ENCODE measurements at places on chromosomes 7 and 10.

DNA sequence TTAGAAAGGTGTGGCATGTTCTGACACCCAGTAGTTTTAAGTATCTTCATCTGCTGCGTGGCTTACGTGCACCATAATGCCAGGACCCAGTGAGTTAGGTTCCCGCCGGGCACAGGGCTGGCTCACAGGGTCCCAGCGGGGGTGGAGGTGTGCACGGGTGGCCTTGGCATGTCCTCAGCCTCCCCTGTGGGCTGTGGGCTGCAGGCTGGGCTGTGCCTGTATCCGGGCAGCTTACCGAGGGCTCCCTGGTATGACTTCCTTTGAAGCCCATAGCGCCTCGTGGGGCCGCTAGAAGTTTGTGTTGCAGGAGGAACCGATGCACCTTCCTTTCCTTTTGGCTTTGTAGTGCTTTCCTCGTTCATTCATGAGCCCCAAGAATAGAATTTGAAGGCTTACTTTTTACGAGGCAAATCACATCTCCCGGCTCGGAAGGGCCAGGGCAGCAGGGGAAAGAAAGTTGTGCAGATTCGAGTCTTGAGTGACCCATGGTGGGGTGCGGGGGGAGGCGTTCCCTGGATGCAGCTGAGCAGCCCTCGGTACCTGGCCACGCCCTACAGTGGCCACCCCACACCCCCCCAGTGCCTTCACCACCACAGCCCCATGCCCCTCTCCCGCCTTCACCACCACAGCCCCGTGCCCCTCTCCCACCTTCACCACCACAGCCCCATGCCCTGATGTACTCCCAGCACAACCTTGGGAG lies 113.2 kb downstream of the WDR37 start:
- peak; percentile 15 for DNase-seq

DNA sequence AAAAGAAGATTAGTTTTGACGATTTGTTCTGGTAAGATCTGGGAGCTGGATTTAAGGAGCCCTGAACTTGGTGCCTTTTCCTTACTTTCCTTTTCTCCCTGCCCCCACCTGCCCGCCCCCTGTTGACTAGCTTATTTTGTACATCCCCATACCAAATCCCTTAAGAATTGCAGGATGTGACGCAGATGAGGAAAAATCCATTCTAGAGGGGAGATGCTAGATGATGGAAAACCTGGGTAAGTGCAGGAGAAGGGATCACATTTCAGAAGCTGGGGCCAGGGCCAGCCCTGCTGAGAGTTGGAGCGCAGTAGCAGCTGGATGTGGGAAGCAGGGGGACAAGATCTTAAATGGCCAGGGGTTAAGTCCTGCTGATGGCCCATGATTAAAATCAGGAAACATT lies 93.9 kb downstream of the CCDC3 start:
- DNase-seq = no peak

DNA sequence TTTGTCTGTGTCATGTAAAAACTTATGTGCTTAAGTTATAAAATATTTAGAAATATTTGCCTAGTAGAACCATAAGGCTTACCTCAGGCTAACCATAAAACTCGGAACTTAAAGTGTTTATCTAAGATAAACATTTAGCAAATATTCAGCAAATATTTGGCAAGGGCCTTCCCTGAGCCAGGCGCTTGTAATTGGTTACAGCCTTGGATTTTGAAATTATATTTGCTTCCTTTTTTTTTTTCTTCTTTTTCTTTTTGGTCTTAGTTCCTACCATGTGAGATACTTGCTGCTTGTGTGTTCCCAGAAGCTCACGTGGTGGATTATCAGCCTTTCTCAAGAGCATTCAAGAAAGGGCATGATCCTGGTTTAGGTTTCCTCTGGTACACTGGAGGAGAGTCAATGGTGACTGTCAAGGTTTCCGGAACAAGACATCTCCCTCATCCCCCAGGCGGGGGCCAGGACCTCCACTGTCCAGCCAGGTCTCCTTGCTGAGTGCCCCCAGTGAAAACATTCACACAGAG lies 5.2 kb upstream of the BRI3 start:
- DNase-seq = no peak

GRCh38 chr7:3168869-3169268 lies 125.2 kb upstream of the CARD11 start:
- no peak for DNase-seq

GRCh38 chr7:150675714-150676113 lies 9.8 kb upstream of the GIMAP2 start:
- no peak for DNase-seq

- DNase-seq = no peak
Observed at GRCh38 chr10:89079961-89080360, 89.4 kb downstream of the FAS start.

DNA sequence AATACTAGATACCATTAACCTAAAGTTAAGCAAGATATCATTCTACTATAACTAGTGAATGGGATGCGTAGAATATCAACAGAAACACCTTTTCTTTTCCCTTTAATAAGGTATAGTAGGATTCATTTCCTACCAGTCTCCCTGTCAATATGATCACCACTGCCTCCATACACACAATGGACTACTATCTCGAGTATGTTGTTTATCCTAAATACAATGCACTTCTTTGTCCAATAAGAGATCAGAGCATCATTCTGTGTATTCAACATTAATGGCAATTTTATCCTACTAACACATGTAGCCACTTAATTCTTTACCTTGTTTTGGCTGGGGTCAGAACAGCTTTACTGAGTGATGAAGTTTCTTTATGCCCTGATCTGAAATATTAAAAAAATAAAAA lies 276.3 kb downstream of the TFEC start:
- DNase-seq = no peak

DNA sequence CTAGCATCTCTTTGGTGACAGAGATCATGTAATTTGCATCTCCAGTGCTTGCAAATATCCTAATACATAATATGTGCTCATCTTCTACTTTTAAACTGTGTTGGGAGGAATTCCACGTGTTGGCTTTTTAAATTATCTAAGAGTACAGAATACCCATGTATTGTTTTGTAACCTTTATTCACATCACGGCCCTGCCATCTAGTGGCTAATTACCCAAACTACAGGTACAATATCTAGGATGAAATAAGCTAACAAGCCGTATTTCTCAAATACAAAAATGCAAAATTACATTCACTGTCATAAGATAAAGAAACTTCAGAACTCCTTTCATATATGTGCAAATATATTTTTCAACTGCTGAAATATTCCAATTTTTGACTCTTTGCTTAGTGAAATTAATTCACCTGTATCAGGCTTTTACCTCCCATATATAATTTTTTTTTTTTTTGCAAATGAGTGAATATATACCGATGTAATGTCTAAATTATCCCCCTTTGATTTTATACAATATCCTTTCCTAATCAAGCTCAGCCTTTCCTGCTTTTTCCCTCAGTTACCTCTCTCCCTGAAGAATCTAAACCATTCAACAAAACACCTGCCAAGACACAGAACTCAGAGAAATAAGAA lies 30.3 kb upstream of the LSM8 start:
- DNase-seq = no peak

GRCh38 chr7:29764227-29764626 lies 42.1 kb upstream of the WIPF3 start:
- DNase-seq = no peak

DNA sequence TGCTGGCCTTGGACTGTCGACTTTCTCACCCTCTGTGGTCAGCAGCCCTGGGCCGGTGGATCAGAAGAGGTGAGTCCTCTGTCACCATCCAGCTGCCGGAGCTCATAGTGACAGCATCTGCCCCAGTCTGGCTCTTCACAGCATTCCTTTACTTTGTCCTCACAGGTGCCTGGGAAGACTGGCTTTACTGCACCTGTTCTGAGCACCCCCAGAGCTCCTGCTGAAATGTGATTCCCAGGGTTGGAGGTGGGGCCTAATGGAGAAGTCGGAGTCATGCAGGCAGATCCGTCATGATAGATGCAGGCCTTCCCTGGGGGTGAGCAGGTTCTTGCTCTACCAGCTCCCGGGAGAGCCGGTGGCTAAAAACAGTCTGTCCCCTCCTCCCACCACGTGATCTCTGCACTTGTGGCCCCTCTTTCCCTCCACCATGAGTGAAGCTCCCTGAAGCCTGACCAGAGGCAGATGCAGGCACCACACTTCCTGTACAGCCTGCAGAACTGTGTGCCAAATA lies 171.5 kb downstream of the ZMYND11 start:
- no peak for DNase-seq

- peak; percentile 67 for DNase-seq
Observed at GRCh38 chr10:86520871-86521677, 518 bp downstream of the WAPL start.

GRCh38 chr7:73431041-73431835 lies 2.3 kb upstream of the FZD9 start:
- DNase-seq = no peak

DNA sequence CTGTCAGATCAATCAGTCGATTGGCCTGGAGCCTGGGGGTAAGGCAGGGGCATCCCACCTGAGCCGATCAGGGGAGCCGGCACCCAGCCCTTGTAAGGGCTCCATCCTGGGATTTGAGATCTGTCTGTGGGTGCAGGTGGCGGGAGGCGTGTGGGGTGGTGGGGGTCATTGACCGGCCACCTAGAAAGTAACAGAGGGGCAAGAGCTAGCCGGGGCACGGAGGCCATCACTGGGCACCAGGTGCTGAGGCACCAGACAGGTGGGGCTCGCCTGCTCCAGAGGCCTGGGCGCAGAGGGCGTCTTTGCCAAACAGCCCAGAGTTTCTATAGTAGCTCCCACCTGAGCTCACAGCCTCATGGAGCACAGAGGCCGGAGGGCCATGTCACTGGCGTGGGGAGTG lies 55.5 kb upstream of the ADGRA1 start:
- no peak for DNase-seq

- DNase-seq = no peak
Observed at GRCh38 chr10:7443036-7443435, 32.2 kb upstream of the SFMBT2 start.

GRCh38 chr10:114343623-114344505 lies 60.4 kb downstream of the AFAP1L2 start:
- DNase-seq = no peak

- no peak for DNase-seq
Observed at GRCh38 chr10:78565841-78566240, 502.9 kb upstream of the ZMIZ1 start.

DNA sequence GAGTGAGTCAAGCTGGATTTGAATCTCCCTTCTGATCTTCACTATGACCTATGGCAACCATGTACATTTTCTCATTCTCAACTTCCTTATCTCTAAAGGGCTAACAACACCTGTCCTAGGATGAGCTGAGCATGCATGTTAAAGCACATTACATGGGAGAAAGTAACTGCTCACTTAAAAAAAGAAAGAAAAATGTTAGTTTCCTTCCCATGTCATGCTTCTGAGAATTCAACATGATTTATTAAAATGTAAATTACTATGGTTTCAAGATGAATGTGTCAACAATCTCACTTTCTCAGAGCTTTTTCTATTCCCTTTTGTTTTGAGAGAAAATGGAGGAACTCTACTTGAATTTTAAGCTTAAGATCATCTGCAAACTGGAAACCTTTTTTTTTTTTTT lies 295.3 kb downstream of the SKIDA1 start:
- DNase-seq = no peak

- peak; percentile 25 for DNase-seq
Observed at GRCh38 chr10:10209167-10209566, 808.5 kb upstream of the CELF2 start.

GRCh38 chr7:66348531-66348930 lies 143.4 kb downstream of the TPST1 start:
- no peak for DNase-seq

DNA sequence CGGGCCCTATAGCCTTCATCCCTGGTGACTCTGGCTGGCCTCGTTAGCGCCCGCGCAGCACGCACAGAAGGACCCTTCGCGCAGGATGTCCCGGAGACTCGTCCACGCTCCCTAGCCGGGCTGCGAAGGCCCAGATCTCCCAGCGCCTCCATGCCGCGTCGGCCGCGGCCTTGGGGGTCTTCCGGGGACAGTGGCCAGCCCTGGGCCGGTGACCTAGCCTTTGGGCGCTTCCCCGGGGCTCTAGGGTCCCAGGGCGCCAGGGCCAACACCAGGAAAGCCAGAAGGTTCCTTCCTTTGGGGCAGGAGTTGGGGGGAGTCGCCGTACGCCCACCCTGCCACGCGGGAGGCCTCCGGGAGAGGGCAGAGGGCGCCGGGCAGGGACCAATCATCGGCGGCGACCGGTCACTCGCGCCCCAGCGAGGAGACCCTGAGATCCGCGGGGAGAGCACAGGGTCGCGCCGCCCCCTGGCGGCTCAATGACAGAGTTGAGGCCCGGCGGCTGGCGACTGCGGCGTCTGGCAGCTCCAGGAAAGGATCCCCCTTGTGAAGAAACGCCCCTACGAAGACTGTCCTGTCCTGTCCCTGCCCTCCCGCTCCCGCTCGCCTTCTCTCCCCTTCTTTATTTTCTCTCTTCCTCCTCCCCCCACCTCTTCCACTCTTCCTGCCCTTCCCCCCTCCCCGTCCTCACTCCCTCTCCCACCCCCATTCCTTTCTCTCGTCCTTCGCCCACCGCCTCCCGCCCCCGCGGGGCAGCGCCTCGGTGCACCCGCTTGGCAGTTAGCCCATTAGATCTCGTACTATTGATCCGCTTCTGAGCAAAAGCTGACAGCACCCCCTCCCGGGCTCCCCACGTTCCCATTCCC lies 62.3 kb upstream of the LBX1 start:
- DNase-seq = peak; percentile 84

GRCh38 chr10:90652519-90652918 lies 205.3 kb downstream of the HTR7 start:
- DNase-seq = no peak

DNA sequence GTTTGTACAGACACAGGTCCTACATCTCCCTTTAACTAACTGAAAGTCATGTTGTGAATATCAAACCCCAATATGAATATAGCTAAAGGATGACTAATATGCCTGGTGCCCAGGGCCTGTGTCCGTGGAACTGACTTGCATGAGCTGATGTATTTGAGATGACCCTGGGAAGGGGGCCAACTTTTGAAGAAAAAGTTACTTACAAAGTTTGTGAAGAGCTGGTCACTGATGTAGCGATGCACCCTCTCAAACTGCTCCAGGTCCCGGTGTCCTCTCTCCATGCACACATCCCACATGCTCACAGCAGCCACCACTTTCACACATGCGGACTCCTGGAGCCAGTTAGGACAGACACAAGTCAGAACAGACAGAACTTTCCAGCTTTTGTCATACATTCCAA lies 106.2 kb downstream of the ABCC2 start:
- DNase-seq = no peak

- DNase-seq = no peak
Observed at GRCh38 chr7:77674878-77675277, 21.4 kb upstream of the RSBN1L start.

DNA sequence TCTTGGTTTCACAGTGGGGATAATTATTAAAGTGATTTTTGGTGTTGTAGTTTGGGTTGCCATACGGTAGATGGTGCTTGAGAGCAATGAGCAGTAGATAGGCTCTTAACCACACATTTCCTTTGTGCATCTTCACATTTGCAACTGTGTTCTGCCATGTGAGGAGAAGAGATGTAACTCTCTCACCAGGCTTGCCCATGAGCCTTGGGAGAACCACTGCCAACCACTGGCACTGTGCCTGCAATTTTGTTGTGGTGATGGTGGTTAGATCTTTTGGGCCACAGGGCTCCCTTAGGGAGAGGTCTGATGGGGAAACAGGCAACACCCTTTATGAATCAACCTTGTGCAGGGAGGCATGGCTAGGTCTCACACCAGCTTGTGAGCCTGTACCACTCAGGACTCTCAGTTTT lies 204.3 kb downstream of the CCDC7 start:
- no peak for DNase-seq

GRCh38 chr7:44061645-44062179 lies 3.7 kb downstream of the PGAM2 start:
- DNase-seq = peak; percentile 3
